ENCODE measurements at places on chromosomes 13 and 19. TPM values are rescaled to one million over a fixed set of nuclear protein-coding genes. Genes with fewer than 3 reads are reported as not detected.

The SLC7A9 gene
- total RNA-seq, result not detected

The EDDM13 gene
- total RNA-seq, result 0.42 TPM

The KATNAL1 gene
- 12.3 TPM for total RNA-seq

The IGLON5 gene
- total RNA-seq, result 0.19 TPM

The HAUS8 gene
- 33.8 TPM for total RNA-seq

The ATP11A gene
- 40.1 TPM for total RNA-seq

The CGB1 gene
- not detected for total RNA-seq

The CBY2 gene
- total RNA-seq, result not detected

The DBP gene
- total RNA-seq, result 9.9 TPM

The ZNF829 gene
- total RNA-seq, result 5.2 TPM

The ELF1 gene
- total RNA-seq, result 69.4 TPM

The ANKRD24 gene
- 1.0 TPM for total RNA-seq

The ZNF850 gene
- 6.0 TPM for total RNA-seq

The BRCA2 gene
- 17.7 TPM for total RNA-seq

The RNF17 gene
- total RNA-seq, result not detected

The ZNF541 gene
- not detected for total RNA-seq

The CCDC194 gene
- total RNA-seq, result 1.4 TPM

The NKPD1 gene
- total RNA-seq, result 0.06 TPM

The SULT2A1 gene
- total RNA-seq, result not detected

The IRGC gene
- not detected for total RNA-seq

The BABAM1 gene
- 131 TPM for total RNA-seq

The KLK6 gene
- not detected for total RNA-seq

The RFPL4AL1 gene
- total RNA-seq, result not detected

The OR7D2 gene
- not detected for total RNA-seq

The TNFRSF19 gene
- not detected for total RNA-seq

The RNASEH2A gene
- total RNA-seq, result 60.7 TPM

The FXYD3 gene
- not detected for total RNA-seq

The SLC7A10 gene
- not detected for total RNA-seq

The MYO1F gene
- total RNA-seq, result 36.1 TPM

The B3GNT3 gene
- total RNA-seq, result not detected

The COL4A1 gene
- not detected for total RNA-seq

The PLVAP gene
- not detected for total RNA-seq

The ATP12A gene
- 4.5 TPM for total RNA-seq

The FBN3 gene
- not detected for total RNA-seq

The NOVA2 gene
- total RNA-seq, result not detected

The ZNF816 gene
- total RNA-seq, result 9.0 TPM

The ZNF723 gene
- total RNA-seq, result not detected

The PAK4 gene
- total RNA-seq, result 19.2 TPM

The PDE4C gene
- not detected for total RNA-seq
